ENCODE measurements at places on chromosomes 1 and 21.

- no peak for ATAC-seq
Observed at GRCh38 chr1:56357927-56358690, 221.3 kb downstream of the PLPP3 start.

- ATAC-seq: no peak
Observed at GRCh38 chr1:239944666-239945065, 147.0 kb upstream of the FMN2 start.

GRCh38 chr1:116326486-116326885 is 46.6 kb upstream of the ATP1A1 start:
- no peak for ATAC-seq

GRCh38 chr1:5989286-5989605 is 3.0 kb downstream of the NPHP4 start:
- no peak for ATAC-seq

GRCh38 chr1:17086751-17087150 is 32.5 kb downstream of the PADI2 start:
- no peak for ATAC-seq

DNA sequence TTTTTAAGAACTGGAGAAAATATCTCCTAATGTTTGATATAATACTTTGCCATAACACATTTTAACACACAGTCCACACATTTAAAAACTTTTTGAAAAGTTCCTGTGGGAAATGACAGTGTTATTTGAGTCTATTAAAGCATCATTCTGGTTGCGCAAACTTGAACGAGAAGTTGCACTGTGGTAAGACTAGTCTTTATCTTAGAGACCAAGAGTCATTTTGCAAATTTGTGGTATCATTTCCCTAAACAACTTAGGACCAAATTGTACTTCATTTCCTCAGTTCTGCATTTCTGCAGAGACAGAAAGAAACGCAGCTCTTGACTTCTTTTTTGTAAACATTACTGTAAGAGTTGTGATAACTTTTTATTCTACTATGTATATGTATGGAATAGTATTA is at the start of gene RGS18:
RGS18 (plus strand) TSS at position 282 of the 400 bp plus-strand sequence. CDS start 176 bp downstream, outside the sequence.
- ATAC-seq: no peak

DNA sequence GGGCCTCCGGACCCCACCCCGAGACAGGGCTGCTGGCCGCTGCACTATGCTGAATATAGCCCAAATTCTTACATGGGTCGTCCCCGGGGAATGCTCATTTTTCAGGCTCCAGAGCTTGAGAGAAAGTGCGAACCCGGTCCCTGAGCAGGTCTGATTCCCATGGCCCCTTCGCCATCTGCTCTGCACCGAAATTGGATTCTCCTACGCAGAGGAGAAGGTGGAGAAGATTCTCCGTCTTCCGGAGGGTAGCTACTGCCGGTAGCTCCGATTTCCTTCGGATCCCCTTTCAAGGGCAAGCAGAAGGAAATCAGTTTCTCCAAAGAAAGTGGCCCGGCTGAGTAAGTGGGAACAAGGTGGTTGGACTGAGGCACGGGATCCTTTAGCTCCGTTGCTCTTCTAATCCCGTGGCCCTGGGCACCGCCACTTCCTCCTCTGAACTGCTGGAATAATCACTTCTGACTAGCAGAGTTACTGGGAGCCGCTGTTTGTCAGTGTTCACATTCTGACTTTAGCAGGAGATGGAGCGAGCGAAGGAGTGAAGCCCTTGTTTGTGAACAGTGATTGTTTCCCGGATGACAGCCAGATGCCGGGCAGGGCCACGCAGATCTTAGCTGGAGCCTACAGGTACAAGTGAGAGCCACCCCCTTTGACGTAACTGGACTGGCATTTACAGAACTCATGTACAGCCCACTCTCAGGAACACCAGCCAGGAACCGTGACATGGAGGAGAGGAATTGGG is 1.1 kb upstream of the ZNF496 start:
- ATAC-seq: peak; percentile 10

DNA sequence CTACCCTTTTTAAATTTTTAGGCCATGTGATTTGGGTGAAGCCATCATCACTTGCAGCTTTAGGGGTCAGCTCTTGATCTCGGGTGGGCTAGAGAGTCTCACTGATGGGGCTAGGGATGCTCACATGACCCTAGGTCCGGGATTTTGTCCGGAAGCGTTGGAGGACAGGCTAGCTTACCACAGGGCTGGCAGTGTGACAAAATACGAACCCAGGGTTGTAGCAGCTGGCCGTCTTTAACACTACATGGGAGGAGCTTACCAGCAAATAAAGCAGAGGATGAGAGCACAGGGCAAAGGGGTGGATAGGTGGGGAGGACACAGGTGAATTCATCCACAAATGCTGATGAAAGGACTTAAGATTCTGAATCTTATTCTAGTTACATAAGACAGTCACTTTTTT is 21.9 kb downstream of the GPR161 start:
- ATAC-seq: no peak

- no peak for ATAC-seq
Observed at GRCh38 chr1:174358344-174358743, 89.4 kb upstream of the GPR52 start.

GRCh38 chr1:9038881-9039760 is 12.9 kb upstream of the SLC2A7 start:
- ATAC-seq: peak; percentile 61

DNA sequence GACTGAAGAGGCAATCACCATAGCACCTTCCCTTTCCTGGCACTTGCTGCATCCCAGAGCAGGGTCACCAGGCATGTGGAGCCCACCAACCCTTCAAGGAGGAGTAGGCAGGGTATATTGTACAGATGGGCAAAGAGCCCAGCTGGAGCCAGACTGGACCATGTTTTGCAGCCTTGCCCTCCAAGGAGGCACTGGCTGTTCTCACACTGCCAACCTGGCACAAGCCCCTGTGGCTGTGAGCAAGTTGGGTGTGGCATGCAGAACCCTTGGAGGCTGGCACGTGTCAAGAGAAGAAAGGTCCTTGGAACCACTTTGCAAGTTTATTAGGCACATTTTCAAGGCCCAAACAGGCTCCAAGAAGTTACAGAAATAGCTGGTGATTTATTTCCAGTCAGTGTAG is 146.4 kb downstream of the FOXD2 start:
- no peak for ATAC-seq

- no peak for ATAC-seq
Observed at GRCh38 chr1:233168384-233168783, 127.1 kb downstream of the PCNX2 start.

DNA sequence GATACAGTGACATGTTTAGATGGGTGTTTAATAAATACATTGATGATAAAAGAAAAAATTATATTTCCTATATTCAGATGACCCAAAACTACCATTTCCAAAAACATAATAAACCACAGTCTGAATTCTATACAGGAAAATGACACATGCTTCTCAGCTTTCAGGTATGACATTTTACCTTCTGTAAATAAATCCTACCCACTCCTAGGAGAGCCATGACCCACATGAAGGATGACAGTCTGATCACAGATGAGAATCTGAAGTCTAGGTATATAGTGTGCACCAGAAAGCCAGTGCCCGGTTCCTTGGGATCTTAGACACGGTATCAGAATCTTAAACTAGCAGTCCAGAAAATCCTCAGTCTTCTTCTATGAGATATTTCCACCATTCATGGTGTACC is 3.7 kb upstream of the GJA9 start:
- ATAC-seq: no peak

- no peak for ATAC-seq
Observed at GRCh38 chr1:77966291-77966690, 12.6 kb downstream of the FUBP1 start.
